ENCODE measurements at places on chromosomes 5 and 9.

- no peak for DNase-seq
Measured at GRCh38 chr5:173041881-173042762, 14.0 kb upstream of the CREBRF start.

DNA sequence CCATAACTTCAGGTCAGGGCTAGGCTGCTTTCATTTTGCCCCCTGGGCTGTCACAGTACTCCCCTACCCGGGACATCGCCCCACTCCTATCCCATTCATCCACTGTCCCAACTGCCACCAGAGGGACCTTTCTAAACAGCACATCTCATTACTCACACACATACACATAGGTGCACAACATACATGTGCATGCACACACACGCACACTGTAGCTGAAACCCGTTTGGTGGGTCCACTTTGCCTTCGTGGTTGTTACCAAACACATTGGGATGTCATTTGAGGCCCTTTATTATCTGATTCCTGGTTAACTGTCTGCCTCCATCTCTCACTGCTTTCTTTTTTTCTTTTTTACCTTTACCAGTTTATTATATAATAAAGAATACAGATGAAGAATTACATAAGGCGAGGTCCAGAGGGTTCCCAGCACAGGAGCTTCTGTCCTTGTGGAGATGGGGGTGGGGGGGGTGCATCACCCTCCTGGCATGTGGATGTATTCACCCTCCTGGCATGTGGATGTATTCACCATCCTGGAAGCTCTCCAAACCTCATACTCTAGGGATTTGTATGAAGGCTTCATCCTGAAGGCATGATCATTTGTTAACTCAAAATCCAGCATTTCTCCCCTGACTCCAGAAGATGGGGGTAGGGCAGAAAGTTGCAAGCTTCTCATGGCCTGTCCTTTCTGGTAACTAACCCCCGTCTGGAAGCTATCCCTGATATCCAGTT, 186.0 kb downstream of the GOLPH3 start:
- no peak for DNase-seq

DNA sequence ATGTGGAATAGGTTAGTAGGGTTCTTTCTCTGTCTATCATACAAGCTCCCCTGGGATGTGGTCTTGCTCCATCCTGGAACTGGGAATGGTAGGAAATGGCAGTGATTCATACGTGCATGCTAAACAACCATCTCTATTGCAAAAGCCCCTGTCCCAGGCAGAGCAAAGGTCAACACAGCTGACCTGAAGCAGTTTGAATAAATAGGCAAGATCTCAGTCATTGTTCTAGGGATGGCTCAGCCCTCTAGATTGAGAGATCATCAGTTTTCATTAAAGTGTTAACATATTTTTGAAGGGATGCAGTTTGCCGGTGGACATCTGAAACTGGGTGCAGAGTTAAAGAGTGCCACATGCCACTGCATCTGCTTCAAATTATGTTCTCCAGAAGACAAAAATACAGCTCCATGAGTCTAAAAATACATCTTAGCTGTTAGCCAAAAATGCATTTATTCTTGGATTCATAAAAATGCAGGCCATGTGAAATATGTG, 224.1 kb downstream of the ESM1 start:
- no peak for DNase-seq

- no peak for DNase-seq
Measured at GRCh38 chr5:17817990-17818389, 183.7 kb downstream of the TAF11L14 start.
